Cardiac fibroblast (primary cell): ENCODE measurements at places on chromosomes 12 and 14.
A peak's percentile ranks its signal among the peaks of the same experiment; 100 is the strongest.

DNA sequence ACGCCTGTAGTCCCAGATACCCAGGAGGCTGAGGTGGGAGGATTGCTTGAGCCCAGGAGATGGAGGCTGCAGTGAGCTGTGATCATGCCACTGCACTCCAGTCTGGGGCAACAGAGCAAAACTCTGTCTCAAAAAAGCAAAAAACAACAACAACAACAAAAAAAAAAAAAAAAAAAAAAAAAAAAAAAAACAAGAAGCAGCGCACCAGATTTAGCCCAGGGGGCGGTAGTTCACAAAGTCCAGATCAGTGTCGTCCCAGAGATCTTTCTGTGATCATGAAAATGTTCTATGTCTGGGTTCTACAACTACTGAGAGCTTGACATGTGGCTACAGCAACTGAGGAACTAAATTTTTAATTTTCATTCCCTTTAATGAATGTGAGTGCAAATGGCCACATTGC is 27.4 kb downstream of the OAS2 start:
- peak; percentile 37 for DNase-seq

GRCh38 chr12:93846936-93847516 is 169.9 kb downstream of the CRADD start:
- DNase-seq: no peak

DNA sequence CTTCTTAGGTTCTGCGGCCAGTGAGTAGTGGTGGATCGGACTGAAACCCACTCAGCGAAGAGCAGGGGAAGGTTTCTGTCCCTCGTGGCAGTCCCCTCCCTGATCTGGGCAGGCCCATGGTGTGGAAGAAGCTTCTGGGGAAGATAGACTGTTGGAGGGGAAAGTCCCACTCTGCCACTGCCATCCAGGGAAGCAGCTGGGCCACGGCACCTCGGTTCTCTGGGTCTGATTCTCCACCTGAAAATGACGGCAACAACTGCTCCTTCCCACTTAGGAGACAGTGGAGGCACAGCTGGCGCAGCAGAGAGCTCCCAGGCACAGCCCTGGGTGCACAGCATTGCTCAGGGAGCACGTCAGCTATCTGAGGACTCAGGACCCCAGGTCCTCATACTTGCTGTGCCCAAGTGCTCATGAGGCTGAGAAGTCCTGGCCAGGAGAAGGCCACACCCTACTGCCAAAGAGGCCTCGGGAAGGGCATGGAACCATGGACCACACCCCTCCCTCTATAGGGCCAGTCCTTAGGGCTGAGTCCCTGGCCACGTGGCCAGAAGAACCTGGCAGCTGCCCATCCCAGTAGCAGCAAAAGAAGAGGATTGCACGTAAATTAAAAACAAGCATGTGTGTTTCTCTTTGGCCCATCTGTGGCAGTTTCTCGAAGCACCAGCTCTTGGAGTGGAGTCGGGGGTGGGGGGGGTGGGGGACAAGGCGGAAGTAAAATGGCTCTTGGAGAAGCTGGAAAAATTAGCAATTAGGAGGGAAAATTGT is 85.3 kb upstream of the BCL11B start:
- DNase-seq: no peak

DNA sequence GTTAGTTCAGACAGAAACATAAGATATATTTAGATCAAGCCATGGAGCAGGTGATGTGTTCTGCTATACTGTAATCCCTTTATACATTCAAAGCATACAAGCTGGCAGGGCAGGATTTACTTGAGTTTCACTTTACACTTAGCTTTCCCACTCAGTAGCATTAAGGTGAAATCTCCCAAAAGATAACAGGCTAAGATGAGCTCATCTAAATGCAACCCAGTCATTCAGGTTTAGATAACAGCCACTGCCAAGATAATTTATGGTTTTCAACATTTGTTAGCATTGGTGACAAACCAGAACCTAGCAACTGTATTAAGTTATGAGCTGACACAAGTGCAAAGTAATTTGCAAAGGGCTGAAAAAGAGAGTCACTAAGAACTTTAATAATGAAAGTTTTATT is 925.1 kb upstream of the ATXN7L3B start:
- DNase-seq: no peak

GRCh38 chr12:103561174-103561573 is 25.9 kb upstream of the STAB2 start:
- peak; percentile 14 for DNase-seq

GRCh38 chr14:88856786-88857366 is 32.4 kb downstream of the TTC8 start:
- no peak for DNase-seq

- no peak for DNase-seq
Observed at GRCh38 chr14:70926235-70926830, 19.1 kb downstream of the PCNX1 start.

- DNase-seq: no peak
Observed at GRCh38 chr12:122245553-122245952, 19.7 kb upstream of the DIABLO start.

DNA sequence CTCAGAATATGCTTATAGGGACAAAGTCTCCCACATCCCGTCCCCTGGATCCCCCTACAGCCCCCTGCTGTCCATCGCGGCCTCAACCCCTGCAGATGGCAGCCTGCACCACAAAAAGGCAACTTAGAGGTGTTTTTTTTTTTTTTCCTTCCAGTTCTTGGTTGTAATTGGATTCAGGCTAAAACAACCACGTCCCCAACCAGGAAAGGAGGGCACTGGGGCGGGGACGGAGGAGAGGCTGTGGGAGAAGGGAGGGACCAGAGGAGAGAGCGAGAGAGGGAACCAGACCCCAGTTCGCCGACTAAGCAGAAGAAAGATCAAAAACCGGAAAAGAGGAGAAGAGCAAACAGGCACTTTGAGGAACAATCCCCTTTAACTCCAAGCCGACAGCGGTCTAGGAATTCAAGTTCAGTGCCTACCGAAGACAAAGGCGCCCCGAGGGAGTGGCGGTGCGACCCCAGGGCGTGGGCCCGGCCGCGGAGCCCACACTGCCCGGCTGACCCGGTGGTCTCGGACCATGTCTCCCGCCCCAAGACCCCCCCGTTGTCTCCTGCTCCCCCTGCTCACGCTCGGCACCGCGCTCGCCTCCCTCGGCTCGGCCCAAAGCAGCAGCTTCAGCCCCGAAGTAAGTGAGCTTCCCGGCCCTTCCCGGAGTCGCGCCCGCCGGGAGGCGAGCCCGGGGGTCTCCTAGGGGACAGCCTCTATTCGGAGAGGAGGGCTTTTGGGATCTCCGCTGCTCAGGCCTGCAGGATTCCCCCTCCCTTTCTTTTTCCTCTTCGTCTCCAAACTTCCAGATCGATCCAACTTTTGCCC is at the start of gene MMP14:
Gene MMP14, plus strand, starts transcription at position 285 of the 813 bp plus-strand sequence. Its CDS starts 233 bp downstream, at position 518.
- peak; percentile 92 for DNase-seq

DNA sequence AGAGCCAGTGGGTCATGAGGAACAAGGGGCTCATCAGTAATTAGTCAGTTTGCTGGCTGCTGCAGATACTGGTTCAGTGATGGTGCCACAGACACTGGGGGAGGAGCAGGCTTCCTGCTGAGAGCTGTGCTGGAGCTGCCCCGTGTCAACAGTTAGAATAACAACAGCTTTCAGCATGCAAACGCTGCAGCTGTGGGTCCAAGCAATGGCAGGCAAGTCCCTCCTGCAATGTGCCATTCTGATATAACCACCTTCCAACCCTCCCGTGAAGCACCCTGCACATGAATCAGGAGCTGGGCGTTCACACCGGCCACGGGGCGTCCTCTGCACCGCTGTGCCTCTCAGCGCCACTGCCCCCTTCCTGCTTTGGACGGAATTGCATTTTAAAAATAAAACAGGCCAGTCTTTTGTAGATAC is 258.4 kb upstream of the SFSWAP start:
- no peak for DNase-seq

GRCh38 chr12:120227233-120228040 is 26.5 kb upstream of the RPLP0 start:
- no peak for DNase-seq

- DNase-seq: no peak
Observed at GRCh38 chr14:68519671-68520187, 273.1 kb downstream of the ZFP36L1 start.

DNA sequence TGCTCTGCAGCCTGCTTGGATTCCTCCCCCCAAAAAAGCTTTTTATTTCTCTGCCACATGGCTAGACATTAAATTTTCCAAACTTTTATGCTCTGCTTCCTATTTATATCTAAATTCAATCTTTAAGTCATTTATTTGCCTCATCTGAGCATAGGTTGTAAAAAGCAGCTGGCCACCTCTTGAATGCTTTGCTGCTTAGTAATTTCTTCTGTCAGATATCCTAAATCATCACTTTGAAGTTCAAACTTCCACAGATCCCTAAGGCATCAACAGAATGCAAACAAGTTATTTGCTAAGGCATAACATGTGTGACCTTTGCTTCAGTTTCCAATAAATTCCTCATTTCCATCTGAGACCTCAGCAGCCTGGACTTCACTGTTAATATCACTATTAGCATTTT is 209.6 kb downstream of the FSCB start:
- DNase-seq: no peak

DNA sequence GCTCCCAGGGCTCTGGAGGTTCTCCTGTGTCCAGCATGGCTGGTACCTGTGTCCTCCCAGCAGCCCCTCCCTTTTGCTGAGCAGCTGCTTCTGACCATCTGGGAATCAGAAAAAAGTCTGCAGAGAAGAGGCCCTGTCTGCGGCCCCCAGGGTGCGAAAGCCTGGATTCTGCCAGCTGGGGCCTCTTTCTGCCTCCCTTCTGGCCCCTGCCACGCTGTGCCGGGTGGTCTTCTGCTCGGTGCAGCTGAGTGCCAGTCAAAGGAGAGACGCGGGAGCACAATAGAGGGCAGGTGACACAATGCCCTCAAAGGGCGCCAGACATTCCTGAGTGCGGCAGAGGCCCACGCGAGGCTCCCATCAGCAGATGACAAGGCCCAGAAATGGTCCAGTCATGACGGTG is 12.6 kb downstream of the BTBD6 start:
- no peak for DNase-seq

DNA sequence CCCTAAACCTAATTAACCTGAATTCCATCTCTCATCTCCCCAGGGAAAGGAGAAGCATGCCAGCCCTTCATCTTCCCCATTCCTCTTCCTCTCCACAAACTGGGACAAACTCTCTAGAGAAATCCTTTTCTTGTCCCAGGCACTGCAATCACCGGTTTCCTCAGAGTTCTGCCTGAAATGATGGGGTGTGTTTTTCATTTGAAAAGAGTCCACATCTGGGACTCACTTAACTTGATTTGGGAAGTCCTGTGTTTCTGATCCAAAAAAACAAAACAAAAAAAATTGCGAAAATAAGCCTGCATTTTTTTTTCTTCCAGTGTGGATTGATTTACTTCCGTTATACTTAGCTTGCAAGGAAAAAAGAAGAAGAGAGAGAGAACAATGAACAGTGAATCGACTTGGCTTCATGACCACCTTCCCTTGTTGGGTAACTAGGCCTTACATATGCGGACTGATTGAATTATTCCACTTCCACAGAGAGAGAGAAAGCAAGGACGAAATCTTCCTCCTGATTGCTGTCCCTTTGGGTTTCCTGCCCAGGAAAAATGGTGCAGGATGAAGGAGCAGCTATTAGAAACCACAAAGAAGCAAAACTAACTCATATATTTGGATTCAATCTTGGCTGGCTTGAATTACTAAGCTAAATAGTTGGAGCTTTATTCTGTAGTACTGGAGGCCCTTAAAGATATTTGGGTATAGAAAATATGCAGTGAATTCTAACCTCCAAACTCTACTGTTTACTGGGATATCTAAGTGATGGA is 506.2 kb upstream of the TBX3 start:
- no peak for DNase-seq

- no peak for DNase-seq
Observed at GRCh38 chr12:84091651-84092050, 820.9 kb downstream of the SLC6A15 start.

DNA sequence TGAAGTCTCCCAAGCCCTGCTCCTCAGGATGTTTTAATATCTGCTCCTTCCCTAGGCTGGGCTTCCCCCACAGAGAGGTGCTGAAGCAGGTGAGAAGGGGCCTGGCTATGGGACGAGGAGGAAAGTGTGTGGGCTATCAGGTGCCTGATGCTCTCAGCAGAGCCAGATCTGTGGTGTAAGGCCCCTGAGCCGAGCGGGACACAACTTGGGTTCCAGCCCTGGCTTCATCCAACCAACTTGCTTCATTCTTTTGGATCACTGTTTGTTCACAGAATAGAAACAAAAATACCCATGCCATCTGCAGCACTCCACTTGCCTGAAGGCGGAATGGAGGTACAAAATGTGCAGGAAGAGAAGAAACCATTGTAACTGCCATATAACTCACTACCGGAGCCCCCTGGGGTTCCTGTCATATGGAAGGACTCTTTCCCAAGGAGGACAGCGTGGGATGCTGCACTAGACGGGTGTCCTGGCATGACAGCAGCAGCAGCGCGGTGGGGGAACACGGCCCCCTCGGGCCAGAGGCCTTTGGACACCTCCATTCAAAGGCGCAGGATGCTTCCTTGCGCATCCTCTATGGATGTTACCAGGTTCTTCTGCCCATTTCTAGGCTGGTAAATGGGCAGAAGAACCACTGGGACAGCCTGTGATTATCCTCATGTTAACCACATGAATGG is 95.8 kb downstream of the CRACR2A start:
- no peak for DNase-seq
